Brain microvascular endothelial cell (primary cell): ENCODE measurements at places on chromosomes 1 and 21.

GRCh38 chr21:39313042-39313570, 326 bp downstream of the BRWD1 start:
- DNase-seq: peak; percentile 4

- no peak for DNase-seq
Measured at GRCh38 chr1:157955221-157955620, 38.2 kb upstream of the KIRREL1 start.

GRCh38 chr1:98398649-98399048, 262.9 kb upstream of the SNX7 start:
- no peak for DNase-seq

DNA sequence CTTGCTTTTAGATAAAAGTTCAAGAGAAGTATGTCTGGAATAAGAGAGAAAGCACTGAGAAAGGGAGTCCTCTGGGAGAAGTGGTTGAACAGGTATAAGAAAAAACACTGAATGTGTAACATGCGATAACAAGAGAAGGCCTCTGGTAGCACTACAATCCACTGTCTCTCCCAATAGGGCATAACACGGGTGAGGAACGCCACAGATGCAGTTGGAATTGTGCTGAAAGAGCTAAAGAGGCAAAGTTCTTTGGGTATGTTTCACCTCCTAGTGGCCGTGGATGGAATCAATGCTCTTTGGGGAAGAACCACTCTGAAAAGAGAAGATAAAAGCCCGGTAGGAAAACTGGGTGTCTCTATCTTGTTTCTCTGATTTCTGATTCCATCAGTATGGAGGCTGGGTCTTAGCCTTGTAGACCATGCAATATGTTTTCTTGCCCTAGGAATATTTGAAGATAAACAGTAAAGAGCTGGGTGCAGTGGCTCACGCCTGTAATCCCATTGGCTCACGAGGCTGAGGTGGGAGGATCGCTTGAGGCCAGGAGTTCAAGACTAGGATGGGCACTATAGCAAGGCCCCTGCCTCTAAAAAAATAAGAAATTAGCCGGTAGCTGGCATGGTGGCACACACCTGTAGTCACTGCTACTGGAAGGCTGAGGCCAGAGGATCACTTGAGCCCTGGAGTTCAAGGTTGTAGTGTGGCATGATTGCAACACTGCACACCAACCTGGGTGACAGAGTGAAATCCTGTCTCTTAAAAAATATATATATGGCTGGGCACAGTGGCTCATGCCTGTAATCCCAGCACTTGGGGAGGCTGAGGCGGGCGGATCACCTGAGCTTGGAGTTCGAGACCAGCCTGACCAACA, 40.4 kb downstream of the DAP3 start:
- DNase-seq: peak; percentile 68

GRCh38 chr1:61951731-61952580, 209.7 kb downstream of the PATJ start:
- DNase-seq: peak; percentile 37

GRCh38 chr1:115810609-115811008, 30.3 kb downstream of the NHLH2 start:
- DNase-seq: no peak

DNA sequence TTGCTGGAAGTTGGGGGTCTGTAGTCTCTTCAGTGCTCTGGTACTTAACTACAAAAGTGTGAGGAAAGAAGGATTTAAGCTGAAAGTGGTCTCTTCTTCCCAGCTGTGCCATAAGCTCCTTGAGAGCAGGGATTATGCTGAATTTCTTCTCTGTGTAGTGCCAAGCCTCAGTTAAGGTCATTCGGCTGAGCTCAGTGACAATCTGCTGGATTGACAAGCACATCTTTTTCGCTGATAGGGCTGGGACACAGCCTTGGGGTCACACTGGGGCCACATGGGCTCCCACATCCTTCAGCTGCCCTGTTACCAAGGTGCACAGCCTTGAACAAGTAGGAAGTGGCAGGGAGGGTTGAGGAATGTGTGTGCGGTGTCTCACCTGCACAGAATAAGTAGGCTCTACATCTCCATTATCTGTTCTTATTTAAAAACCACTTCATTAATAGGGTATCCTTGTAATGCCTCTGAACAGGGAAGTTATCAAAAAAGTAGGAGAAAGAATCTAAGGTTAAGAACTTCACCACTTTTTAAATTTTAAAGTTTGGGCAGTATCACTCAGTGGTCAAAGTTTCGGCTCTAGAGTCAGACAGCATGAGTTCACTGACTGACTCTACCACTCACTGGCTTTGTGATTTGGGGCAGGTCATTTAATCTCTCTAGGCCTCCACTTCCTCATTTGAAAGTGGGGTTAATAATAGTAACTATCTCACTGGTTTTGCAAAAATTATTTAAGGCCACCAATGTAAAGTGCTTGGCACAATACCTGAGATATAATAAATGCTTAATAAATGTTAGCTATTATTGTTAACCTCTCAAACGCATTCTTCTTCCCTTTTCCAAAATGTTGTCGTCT, 10.3 kb downstream of the ZBTB40 start:
- DNase-seq: no peak

DNA sequence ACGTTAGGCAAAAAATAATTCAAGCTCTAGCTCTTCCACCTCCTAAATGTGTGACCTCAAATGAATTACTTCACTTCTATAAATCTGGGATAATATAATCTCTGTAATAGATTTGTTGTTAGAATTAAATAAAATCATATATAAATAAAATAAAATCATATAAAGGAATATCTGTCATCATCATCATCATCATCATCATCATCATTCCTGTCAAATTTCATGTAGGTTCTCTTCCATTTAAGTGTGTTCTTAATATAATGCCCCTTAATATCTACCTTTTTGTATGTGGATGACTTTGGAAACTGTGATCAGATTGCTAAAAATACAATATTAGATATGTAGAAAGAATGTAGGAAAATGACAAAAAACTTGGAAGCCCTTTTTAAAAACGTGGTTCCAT, 621.0 kb downstream of the ADGRL2 start:
- DNase-seq: no peak

DNA sequence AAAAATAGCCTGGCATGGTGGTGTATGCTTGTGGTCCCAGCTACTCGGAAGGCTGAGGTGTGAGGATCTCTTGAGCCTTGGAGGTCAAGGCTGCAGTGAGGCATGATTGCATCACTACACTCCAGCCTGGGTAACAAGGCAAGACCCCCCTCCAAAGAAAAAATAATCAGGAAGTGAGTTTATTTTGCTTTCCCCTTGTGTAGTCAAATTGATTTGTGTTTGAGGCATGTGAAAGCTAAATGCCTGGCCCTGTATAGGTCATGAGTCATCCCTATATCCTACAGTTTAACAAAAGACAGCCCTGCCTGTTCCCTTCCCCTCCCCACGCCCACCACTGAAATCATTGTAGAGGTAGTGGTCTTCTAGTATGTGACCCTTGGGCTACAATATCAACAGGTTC, 241.4 kb upstream of the JUN start:
- no peak for DNase-seq

- DNase-seq: no peak
Measured at GRCh38 chr1:25641931-25642573, 25.5 kb downstream of the MAN1C1 start.

DNA sequence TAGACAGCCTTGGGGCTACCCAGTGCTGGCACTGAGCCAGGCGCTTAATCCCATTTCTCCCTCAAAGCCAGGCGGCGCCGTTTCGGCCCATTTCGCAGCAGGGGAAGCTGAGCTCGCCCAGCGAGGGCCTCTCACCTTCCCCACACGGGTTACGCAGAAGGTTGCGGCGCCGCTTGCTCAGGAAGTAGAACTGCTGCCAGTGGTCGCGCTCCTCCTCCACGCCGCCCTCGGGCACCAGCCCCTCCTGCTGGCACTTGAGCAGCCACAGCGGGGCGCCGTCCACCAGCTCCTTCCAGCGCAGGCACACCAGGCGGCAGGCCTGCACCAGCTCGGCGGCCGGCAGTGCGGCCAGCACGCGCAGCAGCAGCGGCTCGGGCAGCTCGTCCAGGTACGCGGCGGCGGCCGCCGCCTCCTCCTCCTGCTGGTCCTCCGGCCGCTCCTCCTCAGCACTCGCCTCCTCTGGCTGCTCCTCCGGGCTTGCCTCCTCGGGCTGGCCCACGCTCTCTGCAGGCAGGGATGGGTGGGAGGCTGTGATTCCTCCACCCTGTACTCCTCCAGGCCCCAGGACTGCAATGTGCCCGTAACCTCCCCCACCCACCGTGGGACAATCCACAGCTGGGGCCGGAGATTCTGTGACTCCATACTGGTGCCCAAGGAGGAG, 3.8 kb downstream of the FBXO2 start:
- DNase-seq: peak; percentile 47

GRCh38 chr1:244556263-244556662, 95.2 kb downstream of the CATSPERE start:
- DNase-seq: no peak

- DNase-seq: no peak
Measured at GRCh38 chr1:4653796-4654725, at the start of gene AJAP1. TSS of gene AJAP1 (plus strand) at chr1:4654609. CDS start at chr1:4655426, 817 bp downstream.

- no peak for DNase-seq
Measured at GRCh38 chr1:116415699-116416533, 42.9 kb downstream of the ATP1A1 start.

DNA sequence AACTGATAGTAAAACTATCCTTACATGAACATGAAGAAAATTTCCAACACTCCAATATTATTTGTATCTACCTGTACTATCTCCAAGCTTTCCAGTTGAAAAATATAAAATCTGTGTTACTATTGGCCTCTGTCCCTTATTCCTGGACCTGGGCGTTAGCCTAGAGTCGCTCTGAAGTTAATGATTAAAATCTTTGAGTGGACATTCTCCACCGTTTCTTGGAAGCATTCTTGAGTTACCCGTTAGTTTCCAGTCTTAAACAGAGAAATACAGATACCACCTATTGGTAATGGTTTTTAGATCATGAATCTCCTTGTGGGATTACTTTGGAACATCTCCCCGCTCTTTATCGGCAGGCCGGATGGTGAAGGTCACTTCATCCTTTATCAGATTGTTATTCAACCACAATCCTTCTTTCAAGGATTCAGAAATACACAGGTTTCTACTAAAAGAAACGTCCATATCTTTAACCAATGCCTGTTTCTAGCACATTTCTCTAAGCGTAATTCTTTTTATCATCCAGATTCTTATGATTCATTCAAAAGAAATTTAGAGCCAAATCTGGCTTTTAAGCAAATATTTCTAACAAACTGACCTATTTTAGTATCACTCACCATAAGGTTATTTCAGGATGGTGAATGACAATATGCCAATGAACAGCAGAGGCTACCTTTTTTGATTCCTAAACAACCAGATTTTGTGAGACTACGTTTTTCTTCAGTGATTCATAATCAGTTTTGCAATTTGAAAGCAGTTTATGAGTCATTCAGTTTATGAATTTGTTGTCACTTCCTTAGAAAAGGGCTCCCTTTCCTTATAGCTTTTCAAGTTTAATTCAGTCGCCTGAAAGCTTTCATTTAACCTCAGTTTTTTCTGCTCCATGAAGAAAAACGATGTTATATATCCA, 70.2 kb upstream of the ERRFI1 start:
- DNase-seq: no peak

DNA sequence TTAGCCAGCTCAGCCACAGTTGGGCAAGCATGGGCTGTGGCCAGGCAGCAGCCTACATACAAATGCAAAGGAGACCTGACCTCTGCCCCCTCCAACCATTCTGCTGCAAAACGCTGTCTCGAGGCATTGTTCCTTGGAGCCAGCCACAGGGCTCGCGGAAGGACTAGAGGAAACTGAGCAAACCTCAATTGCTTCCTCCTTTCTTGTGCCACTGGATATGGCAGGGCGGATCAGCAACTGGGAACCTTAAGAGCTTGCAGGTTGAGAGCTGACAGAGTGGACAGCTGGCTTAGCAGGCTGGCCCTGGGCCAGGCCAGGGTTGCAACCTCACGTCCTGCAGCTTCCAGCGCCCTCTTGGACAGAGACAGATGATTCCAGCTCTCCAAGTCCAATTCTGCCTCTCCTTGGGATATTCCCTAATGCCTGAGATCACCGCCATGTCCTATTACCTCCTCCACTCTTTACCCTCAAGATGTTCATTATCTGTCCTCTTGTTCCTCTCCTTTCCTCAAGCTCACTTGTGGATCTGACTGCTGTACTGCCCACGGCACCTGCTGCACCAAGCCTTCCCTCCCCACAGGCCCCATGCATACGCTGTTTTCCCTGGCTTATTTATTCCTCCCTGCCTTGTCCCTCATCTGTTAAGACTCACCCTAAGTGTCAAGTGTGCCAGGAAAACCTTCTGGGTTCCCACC, 67.5 kb downstream of the SDC3 start:
- no peak for DNase-seq

DNA sequence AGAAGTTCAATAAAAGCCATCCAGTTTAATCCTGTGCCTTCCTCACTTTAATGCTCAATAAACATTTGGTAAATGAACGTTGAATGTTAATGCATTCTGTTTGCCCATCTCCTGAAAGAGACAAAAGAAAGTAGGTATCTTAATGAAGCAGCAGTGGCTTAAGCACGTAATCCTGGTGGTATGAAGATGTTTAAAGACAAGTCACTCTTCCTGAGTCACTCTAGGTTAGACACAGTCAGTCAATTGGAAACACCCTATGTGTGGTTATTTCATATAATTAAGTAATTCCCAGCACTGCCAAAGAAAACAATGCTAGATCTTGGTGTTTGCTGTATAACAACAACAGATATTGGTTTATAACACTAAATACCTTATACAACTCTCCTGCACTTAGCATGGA, 334.0 kb upstream of the FMN2 start:
- DNase-seq: no peak

DNA sequence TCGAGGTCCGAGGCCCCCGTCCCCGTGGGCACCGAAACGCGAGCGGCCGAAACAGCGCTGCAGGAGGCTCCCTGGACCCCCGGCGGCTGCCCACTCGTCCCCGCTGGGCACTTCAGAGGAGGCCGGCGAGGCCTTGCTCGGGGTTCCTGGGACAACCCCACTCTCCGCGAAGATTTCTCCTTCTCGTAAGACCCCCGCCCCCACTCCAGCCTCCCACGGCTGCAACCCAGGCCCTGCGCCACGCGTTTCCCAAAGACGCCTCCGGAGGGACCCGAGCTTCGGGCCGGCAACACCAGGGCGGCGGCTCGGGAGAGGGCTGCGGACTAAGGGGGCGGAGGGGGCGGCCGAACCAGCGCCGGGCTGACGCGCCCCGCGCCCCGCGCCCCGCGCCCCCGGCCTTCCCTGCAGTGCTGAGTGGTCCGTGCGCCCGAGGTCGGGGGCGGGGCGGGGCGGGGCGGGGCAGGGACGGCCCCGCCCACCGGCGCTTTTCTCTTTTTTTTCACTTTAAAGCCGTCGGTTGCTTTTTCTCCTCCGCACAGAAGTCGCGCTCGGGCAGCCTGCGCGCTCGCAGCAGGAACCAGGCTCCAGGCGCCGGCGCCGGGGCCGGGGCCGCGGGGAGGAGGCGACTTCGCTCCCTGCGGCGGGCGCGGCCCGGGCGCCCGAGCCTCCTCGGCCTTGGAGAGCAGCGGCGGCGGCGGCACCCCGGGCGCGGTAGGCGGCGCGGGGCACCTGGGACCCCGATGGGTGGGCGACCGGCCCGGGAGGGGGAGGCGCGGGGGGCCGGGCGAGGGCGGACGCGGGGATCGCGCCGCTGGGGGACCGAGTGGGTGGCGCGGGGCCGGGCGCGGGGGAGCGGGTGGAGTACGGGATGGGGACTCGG, at the start of gene SPSB1:
Gene SPSB1, plus strand, starts transcription at position 534 of the 880 bp plus-strand sequence. CDS start 62,998 bp downstream, outside the sequence.
- peak; percentile 56 for DNase-seq

GRCh38 chr1:76137746-76138145, 63.2 kb downstream of the ST6GALNAC3 start:
- no peak for DNase-seq

- DNase-seq: peak; percentile 86
Measured at GRCh38 chr1:11918799-11919519, 7.3 kb downstream of the KIAA2013 start.

GRCh38 chr1:17615157-17615556, 75.7 kb downstream of the ARHGEF10L start:
- DNase-seq: no peak
